T-cell (primary cell): ENCODE measurements at places on chromosomes 3 and 15.

- no peak for DNase-seq
Measured at GRCh38 chr3:108085370-108085769, 5.5 kb downstream of the CD47 start.

DNA sequence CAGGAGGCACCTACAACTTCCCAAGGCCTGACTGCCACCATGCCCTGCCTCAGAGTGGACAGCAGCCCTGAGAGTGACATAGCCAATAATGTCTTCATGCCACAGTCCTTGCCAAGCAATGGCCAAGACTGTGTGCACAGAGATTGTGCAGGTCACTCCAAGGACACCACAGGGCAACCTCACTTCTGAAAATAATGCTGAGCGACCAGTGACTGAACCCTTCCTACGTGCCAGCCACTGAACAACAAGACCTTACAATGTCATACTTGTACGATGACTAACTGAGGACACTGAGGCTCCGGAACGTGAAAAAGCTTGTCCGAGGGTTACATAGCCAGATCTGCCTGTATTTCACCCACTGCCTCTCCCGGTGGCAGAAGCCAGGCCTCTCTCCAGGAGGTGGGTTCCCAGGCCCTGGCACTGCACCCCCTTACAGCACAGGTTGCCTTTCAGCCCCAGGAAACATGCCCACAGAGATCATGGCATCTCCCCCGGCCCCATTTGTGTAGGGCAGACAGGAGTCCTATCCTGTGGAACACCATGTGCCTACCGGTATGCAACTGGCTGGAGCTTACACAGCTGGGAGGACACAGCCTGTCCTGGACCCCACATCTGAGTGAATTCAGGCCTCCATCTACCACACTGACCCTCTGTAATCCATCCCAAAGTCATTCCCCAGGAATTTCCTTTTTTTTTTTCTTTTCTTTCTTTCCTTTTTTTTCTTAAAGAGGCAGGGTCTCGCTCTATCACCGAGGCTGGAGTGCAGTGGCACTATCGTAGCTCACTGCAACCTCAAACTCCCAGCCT is 72.3 kb downstream of the SLC12A8 start:
- no peak for DNase-seq

DNA sequence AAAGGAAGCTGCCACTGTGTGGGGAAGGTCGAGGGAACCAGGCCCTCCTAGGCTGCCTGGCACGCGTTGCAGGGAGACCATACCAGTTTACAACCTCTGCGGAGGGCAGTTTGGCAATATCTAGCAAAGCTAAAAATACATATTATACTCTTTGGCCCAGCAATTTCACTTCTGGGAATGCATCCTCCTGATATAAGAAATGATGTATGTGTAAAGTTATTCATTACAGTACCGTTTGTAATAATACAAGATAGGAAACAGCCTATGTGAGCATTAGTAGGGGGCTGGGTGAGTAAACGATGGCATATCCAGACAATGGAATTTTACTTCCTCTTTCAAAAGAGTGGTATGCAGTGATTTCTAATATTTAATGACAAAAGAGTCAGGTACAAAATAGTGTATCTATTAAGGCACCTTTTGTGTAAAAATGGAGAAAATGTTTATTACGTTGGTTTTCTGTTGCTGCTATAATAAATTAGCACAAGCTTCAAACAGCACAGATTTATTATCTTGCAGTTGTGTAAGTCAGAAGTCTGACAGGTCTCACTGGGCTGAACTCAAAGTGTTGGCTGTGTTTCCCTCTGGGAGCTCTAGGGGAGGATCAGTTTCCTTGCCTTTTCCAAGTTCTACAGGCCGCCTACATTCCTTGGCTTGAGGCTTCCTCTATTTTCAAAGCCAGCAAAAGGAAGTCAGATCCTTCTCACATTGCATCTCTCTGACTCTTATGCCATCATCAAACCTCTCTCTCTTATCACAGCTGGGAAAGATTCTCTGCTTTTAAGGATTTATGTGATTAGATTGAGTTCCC is 9.0 kb downstream of the APOD start:
- DNase-seq: no peak

DNA sequence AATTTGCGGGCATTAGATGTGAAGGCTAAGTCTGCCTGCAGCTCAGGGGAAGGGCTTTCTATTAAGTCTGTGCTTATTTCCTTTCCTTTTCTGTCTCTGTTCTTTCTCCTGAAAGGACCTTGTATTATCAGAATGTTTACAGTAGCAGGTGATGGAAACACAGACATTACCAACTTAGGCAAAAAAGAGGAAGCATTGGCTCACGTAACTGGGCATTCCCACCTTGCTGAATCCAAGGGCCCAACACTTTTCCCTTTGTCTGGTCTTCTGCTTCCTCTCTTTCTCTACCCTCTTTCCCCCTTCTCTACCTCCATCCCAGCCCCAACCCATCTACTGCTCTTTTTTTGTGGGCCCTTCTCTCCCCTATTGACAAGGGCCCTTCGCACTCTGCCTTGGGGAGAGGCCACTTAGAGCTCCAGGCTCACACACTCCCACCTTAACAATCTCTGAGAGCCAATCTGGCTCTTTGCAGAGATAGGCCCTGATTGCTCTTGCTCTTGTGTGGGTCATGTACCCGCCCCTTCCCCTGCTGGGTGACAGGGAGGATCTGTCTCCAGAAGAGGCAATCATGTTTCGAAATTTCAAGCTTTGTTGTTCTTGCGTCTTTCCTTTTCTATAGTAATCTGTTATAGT is 35.0 kb downstream of the ACAA1 start:
- DNase-seq: no peak

- no peak for DNase-seq
Measured at GRCh38 chr15:49135911-49136310, 19.5 kb downstream of the COPS2 start.

GRCh38 chr3:176362191-176362731 is 835.0 kb downstream of the TBL1XR1 start:
- DNase-seq: no peak

- DNase-seq: no peak
Measured at GRCh38 chr3:184345317-184346144, 8.1 kb downstream of the FAM131A start.

- DNase-seq: no peak
Measured at GRCh38 chr3:169750665-169751064, 14.2 kb downstream of the TERC start.

DNA sequence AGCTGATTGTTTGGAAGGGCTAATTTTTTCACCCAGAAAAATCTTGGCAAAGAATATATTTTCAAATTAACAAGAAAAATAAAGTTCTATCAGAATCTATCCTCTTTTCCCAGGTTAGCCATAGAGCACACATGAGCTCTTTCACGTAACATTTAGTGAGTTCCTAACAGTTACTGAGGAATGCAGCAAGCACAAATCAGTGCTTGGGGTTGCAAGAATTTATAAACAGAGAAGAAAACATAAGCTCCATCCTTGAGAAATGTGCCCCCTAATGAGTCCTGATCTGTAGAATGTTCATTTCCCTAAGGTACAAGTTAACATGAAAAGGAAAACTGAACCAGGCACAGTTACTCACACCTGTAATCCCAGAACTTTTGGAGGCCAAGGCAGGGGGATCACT is 13.9 kb downstream of the EOGT start:
- no peak for DNase-seq

DNA sequence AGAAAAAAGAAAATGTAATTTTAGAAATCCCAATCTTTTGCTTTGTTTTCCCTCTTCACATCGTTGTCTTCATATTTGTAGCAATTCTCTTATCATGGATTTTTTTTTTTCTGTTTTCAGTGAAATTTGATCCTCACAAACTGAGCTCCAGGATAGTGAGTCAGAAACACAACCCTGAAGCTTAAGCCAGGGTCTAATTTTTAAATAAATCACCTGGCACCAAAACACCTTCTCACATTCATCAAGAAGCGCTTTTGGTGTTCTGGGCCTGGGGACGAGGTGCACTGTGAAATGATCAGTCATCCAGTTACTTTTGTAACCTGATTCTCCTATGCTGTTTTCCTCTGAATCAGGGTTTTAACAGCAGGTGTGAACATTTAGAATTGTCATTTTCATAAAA is 87.7 kb downstream of the REC114 start:
- no peak for DNase-seq

GRCh38 chr3:58055314-58055713 is 47.1 kb downstream of the FLNB start:
- DNase-seq: no peak

DNA sequence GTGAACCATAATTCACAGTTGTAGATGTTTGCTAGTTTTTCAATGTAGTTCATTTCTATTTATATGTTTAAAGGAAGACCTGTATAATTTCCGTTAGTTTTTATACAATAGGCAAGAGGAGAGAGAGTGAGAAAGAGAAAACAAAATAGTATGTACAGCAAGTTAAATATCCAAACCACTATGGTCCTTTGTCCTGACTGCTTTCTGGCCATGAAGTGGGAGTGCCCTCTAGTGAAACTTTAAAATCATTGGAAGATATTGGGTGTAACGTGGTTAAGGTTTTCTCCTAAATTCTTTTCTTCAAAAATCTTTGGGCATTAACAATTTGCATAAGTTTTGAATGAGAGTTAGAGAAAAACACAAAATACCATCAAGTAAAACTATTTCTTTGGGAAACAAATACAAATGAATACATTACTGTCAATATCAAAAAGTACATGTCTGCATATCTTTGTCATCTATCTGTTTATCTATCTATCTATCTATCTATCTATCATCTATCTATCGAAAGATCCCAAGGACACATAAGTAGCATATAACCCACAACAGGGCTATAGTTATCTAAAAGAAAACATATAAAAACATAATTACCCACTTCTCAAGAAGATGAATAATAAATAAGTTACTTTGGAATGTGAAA is 534.6 kb upstream of the ATP11B start:
- DNase-seq: no peak

GRCh38 chr3:21587894-21588293 is 163.1 kb downstream of the ZNF385D start:
- no peak for DNase-seq

GRCh38 chr3:118772547-118773011 is 262.1 kb downstream of the IGSF11 start:
- DNase-seq: no peak

DNA sequence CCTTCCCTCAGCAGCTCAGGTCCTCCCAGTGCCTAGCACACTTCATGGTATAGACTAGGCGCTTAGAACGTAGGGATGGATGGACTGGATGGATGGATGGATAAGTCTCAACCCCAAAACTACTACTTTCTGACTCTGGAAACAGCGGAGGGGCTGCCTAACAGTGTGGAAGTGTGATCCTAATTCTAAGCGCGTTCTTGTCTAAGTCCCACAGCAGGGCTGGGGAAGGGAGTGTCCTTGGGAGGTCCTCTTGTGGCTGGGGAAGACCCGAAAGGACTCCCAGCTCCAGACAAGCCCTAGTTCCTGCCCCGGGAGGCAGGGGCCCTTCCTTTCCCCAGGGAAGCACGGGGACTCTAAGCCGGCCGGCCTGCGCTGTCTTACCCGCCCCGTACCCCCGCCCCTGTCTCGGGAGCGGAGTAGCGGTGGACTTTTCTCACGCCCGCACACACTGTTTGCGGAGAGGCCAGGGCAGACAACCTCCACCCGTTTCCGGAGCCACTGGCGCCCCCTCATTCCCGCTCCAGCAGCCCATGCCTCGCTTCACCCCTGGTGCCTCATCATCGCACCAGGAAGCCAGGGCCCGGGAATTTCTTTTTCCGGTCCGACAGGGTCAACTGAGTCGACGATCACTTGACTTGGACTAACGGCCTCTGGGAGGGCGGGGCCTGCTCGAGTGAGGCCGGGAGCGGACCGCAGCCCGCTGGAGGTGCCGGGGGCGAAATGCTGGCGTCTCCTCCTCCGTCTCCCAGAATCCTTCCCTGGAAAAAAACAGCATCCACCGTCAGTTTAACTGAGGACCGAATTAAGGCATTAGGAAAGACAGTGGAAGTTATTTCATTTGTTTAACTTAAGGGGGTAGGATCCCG is 133.3 kb downstream of the TBC1D2B start:
- DNase-seq: no peak

DNA sequence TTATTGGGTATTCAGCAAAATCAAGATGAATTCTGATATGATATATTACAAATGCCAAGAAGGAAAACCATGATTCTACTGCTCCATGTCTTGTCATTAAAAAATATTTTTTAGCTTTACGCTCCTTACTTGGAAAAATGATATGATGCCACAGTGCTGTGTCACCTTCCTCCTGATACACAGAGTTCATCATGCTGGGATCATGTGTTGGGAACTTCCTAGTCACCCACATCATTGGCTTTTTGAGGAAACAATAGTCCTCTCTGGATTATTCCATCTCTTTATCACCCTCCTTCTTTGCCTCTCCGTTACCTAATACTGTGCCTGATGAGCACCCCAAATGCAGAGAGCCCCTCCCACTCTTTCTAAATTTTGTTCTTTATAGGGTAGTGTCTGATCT is 94.3 kb upstream of the PFN2 start:
- no peak for DNase-seq

- DNase-seq: no peak
Measured at GRCh38 chr15:66981771-66982170, 83.6 kb upstream of the SMAD3 start.

GRCh38 chr3:45665101-45665572 is 24.1 kb upstream of the SACM1L start:
- DNase-seq: peak; percentile 51

DNA sequence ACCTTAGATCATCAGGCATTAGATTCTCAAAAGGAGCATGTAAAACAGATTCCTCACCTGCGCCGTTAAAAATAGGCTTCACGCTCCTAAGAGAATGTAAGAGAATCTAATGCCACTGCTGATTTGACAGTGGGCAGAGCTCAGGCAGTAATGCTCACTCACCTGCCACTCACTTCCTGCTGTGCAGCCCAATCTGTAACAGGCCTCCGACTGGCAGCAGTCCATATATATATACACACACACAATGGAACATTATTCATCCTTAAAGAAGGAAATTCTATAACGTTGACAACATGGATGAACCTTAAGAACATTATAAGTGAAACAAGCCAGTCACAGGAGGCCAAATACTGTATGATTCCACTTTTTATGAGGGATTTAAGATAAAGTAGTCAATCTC is 24.5 kb downstream of the ZNF148 start:
- DNase-seq: no peak

DNA sequence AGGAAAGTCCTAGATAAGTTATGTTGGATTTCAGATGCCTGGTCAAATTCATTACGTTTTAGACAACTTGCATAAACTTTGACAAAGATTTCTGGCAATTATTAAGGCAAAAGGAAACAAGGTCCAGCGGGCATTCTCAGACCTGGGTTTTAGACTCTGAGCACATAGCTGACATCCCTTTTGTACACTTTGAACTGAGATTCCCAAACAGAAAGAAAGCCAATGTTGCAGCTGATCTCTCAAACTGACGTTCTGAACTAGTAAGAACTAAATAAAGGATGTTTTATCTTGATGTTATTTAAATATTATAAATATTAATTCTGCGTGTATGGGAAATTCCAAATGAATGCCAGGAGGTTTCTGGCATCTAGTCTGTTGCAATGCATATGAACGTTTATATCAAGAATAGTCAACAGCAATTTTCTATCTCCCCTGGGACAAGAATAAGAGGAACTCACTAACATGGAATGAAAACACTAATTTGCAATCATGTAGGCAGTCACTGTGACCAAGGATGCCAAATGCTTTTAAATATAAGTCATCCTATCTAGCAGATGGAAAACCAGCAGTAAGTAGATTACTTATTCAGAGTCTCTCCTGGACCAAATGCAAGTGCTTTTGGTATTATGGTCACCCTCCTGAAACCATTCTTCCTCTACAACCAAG is 202.1 kb downstream of the GREM1 start:
- no peak for DNase-seq
